Trophoblast cell (in vitro differentiated cells and primary cell): ENCODE measurements at places on chromosomes 5 and 9.
A peak's percentile ranks its signal among the peaks of the same experiment; 100 is the strongest.

DNA sequence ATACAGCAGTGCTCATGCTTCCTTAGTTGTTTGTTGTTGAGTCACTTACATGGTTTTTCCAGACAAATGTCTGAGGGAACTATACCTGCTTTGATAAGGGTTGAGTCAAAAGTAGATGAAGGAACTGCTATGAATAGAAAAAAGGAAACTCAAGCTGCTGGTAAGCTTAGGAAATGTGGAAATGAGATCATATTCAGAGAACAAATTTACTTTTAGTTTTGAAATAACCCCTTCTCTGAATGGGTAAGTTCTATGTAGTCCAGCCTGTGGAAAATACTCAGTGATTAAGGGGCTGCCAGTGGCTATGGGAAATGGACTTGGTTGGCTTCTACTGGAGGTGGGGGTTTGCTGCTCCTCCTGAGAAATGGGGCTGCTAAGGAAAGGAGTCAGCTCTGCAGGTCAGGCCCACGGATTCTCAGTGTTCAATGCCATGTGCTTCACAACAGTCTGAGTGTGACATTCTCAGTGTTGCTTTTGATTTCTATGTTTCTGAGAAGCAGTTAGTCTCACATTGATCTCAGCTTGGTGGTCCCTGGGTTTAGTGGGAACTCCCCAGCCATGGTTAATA, 47.7 kb upstream of the GLRX start:
- DNase-seq: peak; percentile 45

- no peak for DNase-seq
Observed at GRCh38 chr5:149550594-149551226, 529 bp downstream of the CSNK1A1 start.

GRCh38 chr9:9913276-9913832, 699.4 kb downstream of the PTPRD start:
- DNase-seq: no peak

DNA sequence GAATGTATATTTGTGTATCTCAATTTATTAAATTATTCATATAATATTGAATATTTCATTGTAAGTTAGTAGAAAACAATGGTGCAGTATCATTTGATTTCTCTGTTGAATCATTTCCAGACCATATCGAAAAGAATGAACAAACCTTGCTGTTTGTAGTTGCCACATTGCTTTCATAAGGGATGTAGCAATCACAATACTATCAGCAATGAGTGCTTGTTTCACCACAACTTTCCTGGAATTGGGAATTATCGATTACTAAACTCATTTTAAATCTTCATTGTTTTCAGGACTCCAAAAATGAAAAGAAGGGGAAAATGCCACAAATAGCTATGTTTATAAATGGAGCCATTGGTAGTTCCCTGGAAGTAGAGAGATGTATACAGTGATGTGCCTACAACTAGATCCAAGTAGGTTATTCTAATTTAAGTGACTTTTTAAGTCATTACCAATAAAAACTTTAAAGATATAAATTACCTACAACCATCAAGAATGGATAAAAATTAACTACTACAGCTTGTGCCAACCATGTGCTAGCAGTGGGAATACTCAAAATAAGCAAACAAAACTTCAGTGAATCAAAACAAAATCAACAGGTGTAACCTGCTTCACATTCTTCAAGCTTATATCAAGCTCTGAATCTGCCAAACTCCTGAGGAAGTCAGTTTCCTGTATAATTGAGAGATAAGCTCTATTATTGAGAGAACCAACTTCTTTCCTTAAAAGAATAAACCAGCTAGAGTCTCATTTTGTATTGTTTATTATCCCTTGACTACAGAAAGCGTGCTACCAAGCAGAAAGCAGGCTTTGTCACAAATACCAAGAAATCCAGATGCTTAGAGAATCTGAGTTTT, 358.6 kb downstream of the ADGRV1 start:
- no peak for DNase-seq

DNA sequence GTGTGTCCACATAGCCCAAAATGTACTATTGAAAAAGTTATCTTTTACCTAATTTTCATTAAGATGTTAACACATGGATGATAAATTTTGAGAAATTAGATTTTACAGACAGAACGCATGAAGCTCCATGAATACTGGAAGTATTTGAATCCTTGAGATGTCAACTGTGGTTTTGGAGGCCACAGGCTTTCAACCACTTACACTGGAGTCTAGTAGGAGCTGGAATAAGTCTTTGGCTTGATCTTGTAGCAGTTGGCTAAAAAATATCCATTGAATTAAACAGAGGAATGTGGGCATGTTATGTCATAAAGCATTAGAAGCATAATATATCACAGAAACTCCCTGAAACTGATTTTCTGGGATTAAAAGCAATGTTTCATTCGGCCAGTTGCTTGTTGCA, 52.9 kb downstream of the CAMK4 start:
- DNase-seq: no peak

- DNase-seq: no peak
Observed at GRCh38 chr9:128190516-128191405, 611 bp downstream of the CIZ1 start.

DNA sequence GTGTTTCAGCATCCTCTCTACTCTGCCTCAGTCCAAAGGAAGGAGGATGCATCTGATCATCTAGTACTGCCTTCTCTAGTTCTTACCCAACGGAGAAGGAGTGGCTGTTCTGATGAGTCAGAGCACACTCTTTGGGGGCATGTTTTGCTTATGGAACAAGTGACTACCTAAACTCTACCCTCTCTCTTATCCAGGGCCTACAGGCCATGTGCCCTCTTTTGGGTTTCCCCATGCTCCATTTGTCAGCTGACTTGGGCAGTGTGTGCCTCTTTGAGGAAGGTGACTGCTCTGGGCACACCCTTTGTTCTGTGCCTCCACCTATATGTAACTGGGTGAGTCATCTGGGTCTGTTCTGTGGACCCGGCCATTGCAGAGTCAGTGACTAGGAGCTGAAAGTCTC, 89.6 kb upstream of the BNC2 start:
- no peak for DNase-seq

DNA sequence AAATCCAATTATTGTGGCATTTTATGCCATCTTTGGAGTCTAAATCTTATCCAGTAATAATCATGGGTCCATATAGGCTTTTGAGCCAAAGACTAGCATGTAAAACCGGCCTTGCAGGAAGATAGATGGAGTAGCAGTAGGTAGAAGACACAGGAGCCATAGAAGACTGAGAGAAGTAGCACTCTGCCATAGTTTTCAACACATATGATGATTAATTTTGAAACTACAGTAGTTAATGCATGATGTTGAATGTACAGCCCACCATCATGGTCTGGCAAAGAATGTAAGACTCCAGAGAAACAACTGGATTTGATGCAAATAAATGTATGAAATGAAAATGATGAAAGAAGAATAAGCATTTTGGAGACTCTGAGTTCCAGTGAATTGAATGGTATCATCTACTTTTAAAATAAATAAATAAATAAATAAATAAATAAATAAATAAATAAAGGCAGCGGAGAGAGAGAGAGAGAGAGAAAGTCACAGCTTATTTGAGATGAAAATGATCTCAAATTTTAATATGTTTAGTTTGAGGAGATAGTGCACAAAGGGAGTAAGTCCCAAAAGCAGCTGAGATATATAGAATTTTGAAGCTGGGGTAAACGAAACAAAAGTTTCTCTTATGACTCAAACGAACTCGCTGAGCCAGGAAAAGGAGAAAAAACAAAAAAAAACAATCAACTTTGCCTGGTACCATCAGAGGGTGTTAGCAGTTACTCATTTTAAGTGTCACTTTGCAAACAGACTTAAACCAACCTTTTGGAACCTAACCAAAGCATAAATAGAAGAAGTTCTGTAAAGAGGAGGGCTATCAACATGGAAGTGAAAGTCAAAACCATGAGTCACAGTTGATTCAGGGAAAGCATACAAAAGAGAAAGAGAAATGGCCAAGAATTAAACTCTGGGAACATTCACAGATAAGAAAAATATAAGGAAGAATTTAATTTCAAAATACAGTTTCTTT, 388.7 kb downstream of the CETN3 start:
- DNase-seq: no peak

DNA sequence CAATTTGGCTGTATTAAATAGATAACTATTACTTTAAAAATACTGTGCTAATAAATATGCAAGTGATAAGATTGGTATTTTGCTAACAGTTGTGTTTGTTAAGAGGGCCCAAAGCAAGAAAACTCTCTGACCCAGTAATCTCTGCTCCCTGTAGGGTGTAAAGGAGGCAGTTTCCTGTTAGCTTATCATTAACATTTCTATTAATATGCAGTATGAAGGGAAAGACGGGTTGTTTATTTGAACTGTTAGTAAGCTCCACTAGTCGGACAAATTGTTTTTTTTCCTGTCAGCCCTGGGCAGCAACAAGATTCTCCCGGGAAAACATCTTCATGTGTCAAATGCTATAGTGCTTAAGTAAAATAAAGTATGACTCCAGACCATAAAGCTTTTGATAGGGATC, 35.6 kb downstream of the ERP44 start:
- DNase-seq: no peak

- DNase-seq: peak; percentile 75
Observed at GRCh38 chr5:151751091-151751490, 7.3 kb downstream of the ATOX1 start.

- no peak for DNase-seq
Observed at GRCh38 chr5:1291611-1292080, 3.2 kb downstream of the TERT start.

DNA sequence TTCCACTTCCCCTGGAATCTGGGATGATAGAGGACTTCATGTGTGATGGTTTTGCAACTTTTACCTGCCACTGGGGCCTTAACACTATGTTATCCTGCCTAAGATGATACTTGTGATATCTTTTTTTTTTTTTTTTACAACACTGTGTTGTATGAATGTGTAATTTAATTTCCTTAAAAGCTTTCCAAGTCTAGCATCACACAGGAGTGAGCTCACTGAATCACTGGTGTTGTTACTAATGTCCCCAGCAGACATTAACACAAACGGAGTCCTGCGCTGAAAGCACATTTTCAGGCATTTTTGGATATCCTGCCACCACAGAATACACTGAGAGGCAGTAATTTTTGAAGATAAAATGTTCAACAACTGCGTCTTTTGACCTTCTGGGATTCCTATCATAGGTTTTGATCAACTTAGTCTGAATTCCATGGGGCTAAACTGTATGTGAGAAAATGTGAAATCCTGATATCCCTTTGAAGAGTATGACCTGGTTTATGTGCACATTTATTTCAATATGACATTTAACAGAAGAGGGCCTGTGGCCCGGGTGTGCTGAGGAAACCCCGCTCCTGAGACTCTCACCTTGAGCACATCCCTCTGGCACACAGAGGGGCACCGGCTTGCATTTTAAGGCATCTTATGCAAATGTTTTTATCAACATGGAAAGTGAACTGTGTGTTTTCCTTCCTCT, 118.0 kb downstream of the FSTL4 start:
- no peak for DNase-seq
